Smooth muscle cell of the pulmonary artery (primary cell): ENCODE measurements at places on chromosomes 4 and X. TPM values are rescaled to one million over a fixed set of nuclear protein-coding genes. Genes with fewer than 3 reads are reported as not detected.

CTAG2 gene
- not detected in 2 replicates for total RNA-seq

SSX2 gene
- not detected in 2 replicates for total RNA-seq

TMEM156 gene
- total RNA-seq, result 0.20 TPM in 1 of 2 replicates, not detected in the other

CCDC120 gene
- total RNA-seq, result 0.98 and 1.3 TPM in 2 replicates

C1QTNF7 gene
- 0.59 and 0.91 TPM in 2 replicates for total RNA-seq
